M059J (cell line): ENCODE measurements at places on chromosomes 5 and 9. TPM values are rescaled to one million over a fixed set of nuclear protein-coding genes. Genes with fewer than 3 reads are reported as not detected.
A peak's percentile ranks its signal among the peaks of the same experiment; 100 is the strongest.

GRCh38 chr5:103217101-103217500 lies 41.5 kb upstream of the MACIR start:
- no peak for DNase-seq

- peak; percentile 66 for DNase-seq
These were observed 694 bp downstream of the RMI1 start for GRCh38 chr9:83981126-83981871.

DNA sequence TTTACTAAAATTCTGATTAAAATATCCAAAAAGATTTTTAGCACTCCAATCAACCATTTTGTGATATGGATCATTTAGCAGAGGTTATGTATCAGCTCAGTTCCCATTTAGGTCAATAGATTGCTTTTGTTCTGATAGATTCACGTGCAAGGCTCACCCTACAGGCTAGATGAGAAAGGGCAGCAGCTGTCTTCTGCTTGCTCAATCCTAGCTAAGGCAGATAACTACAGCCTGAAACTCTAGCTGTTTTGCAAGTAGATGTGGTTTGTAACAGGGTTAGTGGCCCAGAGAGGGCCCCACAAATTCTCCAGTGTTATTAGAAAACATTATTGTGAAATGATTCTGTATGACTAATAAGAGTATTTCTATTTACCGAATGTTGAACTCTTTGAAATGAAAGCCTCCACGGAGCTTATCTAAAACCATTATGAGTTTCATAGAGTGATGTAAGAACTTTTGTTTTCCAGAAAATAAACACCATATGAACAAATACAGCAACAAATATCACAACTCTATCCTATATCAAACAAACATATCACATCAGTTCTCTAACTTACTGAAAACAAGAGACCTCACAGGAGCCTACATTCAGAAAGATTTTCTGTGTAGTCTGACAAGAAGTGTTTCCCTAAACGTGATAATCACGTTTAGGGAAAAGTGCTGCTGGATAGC lies 841.9 kb upstream of the ACO1 start:
- DNase-seq = peak; percentile 46

- no peak for DNase-seq
These were observed 60.3 kb upstream of the SLC27A6 start for GRCh38 chr5:128904805-128905567.

- no peak for DNase-seq
These were observed 91.1 kb downstream of the MRPS27 start for GRCh38 chr5:72228960-72229359.

GRCh38 chr5:107781451-107781850 lies 110.7 kb upstream of the EFNA5 start:
- peak; percentile 56 for DNase-seq

GRCh38 chr5:52989025-52989780 lies at the start of gene ITGA2:
TSS of gene ITGA2 (plus strand) at chr5:52989352. CDS start at chr5:52989469, 117 bp downstream.
- peak; percentile 74 for DNase-seq

DNA sequence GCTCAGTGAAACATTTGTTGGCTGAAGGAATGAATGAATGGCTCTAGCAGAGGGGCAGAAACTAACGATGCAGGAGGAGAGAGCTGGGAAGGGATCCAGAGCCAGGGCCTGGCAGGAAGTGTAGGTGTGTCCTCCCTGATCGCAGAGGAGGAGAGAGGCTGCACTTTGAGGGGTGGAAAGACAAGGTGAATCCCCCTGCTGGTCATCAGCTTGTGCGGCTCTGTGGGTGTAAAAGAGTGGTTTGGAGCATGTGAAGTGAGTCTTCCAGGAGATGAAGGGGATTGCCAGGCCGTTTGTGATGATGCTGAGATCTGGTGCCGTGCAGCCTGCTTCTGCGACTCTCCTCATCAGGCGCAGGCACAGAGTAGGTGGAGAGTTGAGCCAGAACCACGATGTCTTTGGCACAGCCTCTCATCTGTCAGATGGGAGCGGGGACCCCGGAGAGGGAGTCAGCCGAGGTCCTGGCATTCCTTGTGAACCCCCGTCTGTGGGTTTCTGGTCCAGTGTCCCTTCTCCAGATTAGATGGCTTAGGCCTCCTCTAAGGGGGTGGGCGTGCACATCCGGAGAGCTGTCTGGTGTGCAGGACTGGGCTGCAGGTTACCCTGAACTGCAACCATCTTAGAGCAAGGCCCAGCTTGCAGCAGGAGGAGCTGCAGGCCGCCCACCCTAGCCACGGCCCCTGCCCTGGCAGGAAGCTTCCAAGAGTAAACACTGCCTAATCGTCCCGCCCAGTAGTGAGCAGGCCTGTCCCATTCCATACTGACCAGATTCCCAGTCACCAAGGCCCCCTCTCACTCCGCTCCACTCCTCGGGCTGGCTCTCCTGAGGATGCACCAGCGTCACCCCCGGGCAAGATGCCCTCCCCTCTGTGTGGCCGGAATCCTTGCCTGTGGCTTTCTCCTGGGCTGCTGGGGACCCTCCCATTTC lies at the start of gene ADAMTS13:
TSS of gene ADAMTS13 (plus strand) at position 753 of the 928 bp plus-strand sequence. CDS start at position 830, 77 bp downstream.
- DNase-seq = peak; percentile 27

DNA sequence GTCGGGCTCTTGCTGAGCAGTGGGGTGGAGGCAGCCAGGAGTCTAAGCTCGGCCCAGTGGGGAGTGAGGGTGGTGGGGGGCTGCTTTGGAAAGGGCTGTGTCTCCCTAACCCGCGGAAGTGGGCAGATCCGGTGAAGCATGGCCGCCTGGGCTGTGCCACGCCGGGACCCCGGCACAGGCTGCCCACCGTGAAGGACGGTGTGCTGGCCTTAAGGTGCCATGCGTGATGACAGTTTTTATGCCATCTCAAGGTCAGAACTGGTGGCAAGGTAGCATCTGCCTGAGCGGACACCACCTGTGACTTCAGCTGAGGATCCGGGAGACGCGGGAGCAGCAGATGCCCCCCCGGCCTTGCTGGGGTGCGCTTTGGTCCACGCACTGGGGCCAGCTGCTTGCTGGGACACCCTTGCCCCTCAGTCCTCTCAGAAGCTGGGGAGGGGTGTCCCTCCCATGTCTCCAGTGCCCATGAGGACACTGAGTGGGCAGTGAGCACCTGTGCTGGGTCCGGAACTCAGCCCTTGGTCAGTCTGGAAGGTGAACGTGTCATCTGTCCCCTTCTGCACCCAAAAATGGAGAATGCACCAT lies 53.9 kb downstream of the AHRR start:
- DNase-seq = no peak

DNA sequence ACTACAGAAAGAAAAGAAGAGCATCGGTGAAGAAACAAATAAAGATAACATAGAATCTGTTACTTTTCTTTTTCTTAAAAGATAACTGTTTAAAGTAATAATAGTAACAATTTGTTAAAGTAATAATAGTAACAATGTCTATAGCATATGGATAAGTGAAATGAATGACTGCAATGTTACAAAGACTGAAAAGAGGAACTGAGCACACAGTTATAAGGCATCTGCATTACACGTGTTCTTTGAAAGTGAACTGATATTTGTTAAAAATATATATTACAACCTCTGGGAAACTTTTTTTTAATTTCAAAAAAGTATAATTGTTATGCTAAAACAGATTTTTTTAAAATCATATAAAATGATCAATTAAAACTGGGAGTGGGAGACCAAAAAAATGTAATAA lies 88.4 kb upstream of the FST start:
- no peak for DNase-seq

DNA sequence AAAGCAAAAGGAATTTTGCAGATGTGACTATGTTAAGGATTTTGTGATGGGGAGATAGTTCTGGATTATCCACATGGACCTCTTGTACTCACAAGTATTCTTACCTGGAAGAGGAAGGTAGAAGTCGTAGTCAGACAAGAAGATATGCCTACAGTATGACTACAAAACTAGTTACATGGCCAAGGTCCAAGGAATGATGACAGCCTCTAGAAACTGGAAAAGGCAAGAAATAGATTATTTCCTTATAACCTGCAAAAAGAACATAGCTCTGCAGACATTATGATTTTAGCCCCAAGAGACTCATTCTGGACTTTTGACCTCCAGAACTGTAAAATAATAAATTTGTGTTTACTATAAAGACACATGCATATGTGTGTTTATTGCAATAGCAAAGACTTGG lies 226.9 kb downstream of the FER start:
- no peak for DNase-seq

- no peak for DNase-seq
These were observed 29.6 kb upstream of the OTULINL start for GRCh38 chr5:14552017-14552416.

- no peak for DNase-seq
These were observed 18.9 kb downstream of the SEMA4D start for GRCh38 chr9:89478821-89479668.

DNA sequence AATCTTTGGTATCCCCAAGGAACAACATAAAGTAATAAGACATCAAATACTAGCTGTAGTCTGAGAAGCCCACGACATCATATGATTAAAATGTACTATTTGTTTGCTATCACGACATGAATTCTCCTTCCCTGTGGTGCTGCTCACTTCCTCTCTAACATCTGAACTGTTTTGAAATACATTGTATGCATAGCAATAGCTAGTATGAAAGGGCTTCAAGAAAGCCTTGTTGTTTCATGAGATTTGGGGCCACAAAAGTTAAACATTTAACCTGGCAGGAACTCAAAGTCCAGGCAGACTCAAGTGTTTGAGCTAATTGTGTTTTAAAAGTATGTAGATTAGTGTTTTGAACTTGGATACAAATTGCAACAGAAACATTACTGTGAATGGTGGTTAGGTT lies 237.4 kb upstream of the PTGER4 start:
- DNase-seq = peak; percentile 9

GRCh38 chr5:180804129-180804618 lies 1.6 kb upstream of the MGAT1 start:
- no peak for DNase-seq

Gene IGFBPL1
- total RNA-seq = 5.5 and 6.4 TPM in 2 replicates

Gene SKIC3
- total RNA-seq = 36.8 and 44.8 TPM in 2 replicates

Gene GFI1B
- total RNA-seq = 0.30 TPM in 1 of 2 replicates, not detected in the other

Gene OR13C8
- total RNA-seq = not detected in 2 replicates

Gene STX17
- total RNA-seq = 15.3 and 34.8 TPM in 2 replicates

Gene GFRA3
- not detected in 2 replicates for total RNA-seq

Gene BSPRY
- total RNA-seq = not detected in 2 replicates

Gene IFNA6
- total RNA-seq = not detected in 2 replicates

Gene PLAC8L1
- total RNA-seq = not detected in 2 replicates

Gene PCDHA12
- not detected in 2 replicates for total RNA-seq

Gene SLC36A2
- total RNA-seq = not detected in 2 replicates

Gene RASGEF1C
- total RNA-seq = not detected in 2 replicates

Gene ZNF658
- total RNA-seq = 2.0 and 2.2 TPM in 2 replicates
